Kidney (tissue), 22 donors: ENCODE measurements at places on chromosomes 13 and 19.
A peak's percentile ranks its signal among the peaks of the same experiment; 100 is the strongest.

GRCh38 chr13:74860789-74861188, 621.2 kb downstream of the TBC1D4 start:
- no peak for DNase-seq

GRCh38 chr13:97948041-97948440, 5.4 kb upstream of the IPO5 start:
- DNase-seq = no peak

DNA sequence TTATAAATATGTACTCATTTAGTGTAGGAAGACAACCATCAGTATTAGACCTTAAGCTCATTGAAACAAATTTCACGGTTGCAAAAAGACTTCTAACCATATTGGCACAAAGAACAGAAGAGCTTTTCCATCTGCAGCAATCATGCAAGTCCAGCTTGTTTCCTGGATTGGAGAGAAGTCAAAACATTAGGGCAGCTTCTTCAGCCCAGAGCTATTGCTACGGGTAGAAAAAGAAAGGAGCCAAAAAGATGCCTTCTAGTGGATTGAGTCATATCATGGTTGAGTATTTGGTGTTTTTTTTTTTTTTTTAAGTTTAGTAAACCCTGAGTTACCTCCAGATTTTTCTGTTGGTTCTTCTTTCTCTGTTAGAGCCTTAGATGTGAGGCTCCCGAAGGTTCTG, 99.8 kb downstream of the WDFY2 start:
- DNase-seq = no peak

- DNase-seq = no peak
These were observed 9.8 kb upstream of the ZNF177 start for GRCh38 chr19:9353011-9353410.

DNA sequence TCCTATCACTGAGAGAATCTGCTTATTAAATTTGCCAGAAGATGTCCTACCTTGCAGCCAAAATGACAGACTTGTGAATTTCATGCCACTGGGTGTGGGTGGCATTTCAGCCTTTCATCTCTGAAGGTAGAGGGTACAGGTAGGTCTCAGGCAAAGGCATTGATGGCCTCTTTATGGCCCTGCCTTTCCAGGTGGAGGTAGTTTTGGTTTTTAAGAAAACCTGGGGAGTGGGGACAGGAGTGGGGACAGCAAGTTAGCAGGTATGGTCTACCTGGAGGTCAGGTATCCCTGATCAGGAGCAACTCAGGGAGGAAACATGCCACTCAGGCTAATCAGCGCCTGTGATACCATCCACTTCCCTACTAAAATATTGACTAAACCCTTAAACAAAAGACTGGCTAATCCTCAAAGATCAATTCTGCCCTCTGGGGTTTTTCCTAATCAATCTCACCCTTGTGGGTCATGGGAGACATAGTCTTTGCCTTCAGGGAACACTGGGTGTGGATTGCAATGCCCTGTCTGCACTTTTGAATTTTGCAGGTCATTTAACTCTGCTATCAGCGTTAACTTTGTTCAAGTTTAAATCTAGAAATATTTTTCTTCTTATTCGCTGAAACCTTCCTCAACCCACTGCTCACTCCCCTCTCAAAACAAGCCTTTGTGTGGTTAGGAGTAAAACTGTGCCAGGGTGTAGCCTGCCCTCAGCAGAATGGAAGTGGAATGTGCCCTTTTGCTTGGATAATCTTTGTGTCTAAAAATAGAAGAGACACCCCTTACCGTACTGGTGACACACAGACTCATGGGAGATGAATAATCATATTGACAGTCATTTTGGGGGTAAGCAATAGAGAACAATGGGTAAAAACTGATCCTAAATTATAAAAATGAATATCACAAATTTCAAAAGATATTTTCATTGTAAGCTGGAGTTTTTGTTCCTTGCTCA, 233.7 kb downstream of the COG6 start:
- DNase-seq = no peak

DNA sequence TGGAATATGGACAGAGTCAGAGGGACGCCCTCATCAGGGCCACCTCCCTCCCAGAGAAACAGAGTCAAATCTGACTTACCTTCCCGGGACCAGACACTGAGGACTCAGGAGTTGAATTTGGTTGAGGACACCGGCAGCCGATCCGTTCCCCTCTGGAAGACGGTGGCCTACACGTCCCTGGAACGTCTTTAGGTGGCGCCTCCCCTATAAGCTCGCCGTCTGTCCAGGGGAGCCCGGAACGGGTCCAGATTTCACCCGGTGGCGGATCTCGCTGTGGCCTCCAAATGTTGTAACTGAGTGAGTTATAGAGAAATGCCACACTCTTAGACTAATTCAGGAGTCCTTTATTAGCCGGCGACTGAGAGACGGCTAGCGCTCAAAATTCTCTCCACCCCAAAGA, 9.0 kb downstream of the TNFSF14 start:
- no peak for DNase-seq

GRCh38 chr13:113098162-113098732, 7.3 kb upstream of the F7 start:
- DNase-seq = peak; percentile 66

- no peak for DNase-seq
These were observed 34.9 kb downstream of the LRCH1 start for GRCh38 chr13:46587807-46588418.

DNA sequence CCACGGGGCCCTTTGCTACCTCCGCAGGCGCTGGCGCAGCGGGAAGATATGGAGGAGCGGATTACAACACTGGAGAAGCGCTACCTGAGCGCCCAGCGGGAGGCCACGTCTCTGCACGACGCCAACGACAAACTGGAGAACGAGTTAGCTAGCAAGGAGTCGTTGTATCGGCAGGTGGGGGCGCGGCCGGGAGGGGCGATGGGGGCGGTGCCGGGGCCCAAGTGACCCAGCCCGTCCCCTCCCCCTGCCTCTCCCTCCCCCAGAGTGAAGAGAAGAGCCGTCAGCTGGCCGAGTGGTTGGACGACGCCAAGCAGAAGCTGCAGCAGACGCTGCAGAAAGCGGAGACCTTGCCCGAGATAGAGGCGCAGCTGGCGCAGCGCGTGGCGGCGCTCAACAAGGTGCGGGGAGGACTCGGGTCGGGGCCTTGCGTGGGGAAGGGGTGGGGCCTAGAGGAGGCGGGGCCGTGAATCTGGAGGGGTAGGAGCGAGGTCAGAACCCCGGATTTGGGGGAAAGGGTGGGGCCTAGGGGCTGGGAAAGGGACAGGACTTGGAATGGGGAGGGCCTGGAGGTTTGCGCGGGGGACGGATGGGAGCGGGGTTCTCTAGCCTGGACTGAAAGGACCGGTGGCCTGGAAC, 13.7 kb downstream of the PPFIA3 start:
- DNase-seq = peak; percentile 37

DNA sequence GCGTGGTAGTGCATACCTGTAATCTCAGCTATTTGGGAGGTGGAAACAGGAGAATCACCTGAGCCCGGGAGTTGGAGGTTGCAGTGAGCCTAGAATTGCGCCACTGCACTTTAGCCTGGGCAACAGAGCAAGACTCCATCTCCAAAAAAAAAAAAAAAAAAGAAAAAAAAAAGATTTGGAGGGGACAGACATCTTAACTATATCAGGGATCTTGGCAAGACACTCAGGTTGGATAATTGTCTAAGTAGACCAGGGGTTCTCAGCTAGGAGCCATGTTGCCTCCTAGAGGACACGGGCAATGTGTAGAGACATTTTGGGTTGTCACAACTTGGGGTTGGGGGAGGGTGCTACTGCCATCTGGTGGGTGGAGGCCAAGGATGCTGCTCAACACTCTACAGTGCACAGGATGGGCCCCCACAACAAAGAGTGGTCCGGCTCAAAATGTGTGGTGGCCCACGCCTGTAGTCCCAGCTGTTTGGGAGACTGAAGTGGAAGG, 1.9 kb upstream of the ZNF580 start:
- DNase-seq = peak; percentile 45

DNA sequence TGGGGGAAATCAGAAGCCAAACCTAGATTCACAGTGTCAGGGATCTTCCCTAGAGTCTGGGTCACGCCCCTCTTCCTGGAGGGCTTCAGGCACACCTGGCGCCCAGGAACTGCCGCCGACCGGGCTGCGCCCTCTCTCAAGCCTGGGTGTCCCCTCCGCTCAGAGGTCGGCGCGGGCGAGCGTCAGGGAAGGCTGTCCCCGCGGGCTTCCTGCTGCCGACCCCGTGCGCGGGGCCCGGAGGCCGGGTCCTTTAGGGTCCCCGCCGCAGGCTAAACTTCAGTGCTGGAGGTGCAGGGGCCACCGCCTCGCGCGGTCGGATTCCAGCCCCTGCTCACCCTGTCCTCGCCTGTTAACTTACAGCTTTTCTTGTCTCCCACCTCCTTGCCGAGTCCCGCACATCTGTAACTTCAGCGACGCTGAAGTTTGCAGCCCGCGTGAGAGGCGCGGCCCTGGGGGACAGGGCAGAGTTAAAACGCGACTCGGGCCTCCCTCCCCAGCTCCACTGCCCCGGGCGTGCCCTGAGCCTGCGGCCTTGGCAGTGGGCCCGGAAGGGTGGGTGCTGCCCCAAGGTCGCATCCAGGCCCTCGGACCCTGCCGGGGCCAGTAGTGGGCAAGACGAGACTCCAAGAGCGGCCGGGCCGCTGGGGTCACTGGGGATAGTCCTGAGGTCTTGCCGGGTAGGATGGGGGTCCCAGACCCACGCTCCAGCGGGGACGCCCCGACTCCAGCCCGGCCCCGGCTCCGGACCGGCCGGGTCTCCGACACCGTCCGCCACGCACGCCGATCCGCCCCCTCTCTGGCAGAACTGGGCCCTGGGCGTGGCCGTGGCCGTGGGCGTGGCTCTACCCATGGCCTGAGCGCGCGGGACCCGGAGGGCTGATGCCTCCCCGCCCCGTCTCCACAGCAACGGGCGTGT, 95.6 kb upstream of the ZNF98 start:
- DNase-seq = no peak

DNA sequence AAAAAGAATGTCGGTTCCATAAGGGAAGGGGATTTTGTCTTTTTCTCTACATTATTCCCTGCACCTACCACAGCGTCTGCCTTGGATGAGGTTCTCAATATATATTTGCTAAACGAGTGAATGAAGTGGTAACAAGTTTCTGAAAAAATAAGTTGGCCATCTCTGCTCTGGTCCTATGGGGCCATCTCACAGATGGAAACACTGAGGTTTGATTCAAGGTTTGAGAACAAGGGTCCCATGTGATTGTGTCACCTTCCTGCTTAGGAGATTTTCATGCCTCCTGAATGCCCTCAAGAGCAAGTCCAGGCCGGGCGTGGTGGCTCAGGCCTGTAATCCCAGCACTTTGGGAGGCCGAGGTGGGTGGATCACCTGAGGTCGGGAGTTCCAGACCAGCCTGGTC, 3.2 kb downstream of the MYPOP start:
- no peak for DNase-seq

- peak; percentile 37 for DNase-seq
These were observed 270.6 kb downstream of the PCDH20 start for GRCh38 chr13:61144834-61145593.

DNA sequence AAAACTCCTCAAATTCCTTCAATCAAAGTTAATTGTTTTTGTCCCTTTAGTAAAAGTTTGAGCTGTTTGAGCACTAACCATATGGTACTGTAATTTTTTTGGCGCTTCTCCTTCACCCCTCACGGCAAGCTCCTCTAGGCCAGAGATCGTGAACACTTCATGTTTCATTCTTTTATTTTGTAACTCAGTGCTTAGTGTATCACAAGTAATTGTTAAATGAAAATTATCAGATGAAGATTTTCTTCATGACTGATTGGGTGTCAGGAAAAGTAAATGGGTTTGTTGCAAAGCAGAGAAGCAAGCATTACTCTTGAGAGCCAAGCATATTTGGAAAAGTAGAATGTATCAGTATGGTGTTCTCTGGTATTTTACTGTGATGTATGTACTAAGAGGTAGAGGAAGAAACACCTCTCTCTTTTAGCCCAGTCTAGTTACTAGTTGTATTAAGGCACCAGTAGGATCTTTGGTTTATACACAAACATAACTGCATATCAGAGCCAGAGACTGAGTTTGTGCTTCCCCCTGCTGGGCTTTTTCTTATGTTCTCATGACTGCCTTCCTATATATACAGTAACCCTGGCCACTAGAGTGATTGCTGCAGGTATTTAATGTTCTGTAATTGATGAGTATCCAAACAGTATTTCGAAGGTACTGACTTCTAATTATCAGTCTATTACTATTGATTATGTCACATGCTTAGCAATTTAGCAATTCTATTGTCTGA, 202.3 kb upstream of the KLHL1 start:
- DNase-seq = peak; percentile 69

DNA sequence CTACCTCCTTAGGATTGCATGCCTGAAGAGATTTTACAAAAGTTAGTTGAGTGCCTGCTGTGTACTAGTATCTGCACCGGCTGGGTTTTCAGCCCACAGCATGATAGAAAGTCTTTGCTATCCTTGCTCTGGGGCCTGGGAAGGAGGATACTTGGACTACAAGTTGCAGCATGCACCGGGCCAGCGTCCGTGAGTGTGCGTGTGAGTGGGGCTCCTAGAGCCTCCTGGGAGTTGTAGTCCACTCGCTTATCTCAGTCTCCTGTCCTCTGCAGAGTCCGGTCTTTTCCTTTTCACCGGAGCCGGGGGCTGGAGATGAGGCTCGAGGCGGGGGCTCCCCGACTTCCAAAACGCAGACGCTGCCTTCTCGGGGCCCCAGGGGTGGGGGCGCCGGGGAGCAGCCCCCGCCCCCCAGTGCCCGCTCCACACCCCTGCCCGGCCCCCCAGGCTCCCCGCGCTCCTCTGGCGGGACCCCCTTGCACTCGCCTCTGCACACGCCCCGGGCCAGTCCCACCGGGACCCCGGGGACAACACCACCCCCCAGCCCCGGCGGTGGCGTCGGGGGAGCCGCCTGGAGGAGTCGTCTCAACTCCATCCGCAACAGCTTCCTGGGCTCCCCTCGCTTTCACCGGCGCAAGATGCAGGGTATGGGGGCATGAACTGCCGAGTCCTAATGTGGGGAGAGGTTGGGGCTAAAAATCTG, 20.6 kb downstream of the BRSK1 start:
- no peak for DNase-seq

DNA sequence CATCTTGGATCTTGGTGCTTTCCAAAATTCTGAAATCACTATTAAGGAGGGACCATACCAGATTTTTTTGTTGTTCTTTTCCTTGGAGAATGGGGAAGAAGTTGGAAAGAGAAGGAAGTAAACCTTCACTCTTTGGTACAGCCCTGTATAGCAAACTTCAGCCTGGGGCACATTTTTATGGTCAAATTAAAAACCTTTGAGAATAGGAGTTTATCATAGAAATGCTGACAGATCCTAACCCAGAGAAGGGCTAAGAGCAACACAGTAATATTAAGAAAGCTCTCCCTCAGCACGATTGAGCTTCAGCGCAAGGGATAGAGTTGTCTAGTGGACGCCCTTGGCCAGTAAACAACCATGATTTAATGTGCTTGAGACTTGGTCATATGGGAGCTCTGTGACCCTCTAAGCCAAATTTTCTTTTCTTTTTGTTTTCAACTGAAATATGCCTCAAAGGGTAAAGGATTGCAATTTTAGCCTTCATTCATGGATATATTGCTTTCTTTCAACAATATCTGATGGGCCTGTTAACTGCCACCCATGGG, 294.3 kb upstream of the MAB21L1 start:
- DNase-seq = no peak
